Epithelial cell of proximal tubule (primary cell): ENCODE measurements at places on chromosomes 2 and 18.

GRCh38 chr2:20691076-20691734 is 24.3 kb downstream of the GDF7 start:
- DNase-seq: no peak

- no peak for DNase-seq
Observed at GRCh38 chr2:194332799-194333490, 1324.1 kb upstream of the SLC39A10 start.

GRCh38 chr2:124254621-124255020 is 229.5 kb downstream of the CNTNAP5 start:
- no peak for DNase-seq

DNA sequence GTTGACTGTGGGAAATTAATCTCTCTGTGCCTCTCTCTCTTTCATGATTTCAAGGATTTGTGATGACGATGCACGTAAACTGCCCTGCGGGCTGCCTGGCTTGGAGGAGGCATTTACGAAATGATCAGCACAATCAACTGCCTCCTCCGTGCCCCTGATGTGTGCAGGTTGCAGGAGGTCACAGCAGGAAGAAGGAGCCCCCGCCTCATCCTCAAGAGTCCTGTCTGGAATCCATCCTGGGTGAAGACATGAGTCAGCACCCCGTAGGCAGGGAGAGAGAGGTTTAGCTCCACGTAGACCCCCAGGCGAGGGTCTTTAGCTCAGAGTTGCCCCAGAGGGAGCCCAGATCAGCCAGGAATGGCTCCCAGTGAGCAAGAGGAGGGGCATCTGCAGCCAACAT is 17.1 kb upstream of the TEX51 start:
- no peak for DNase-seq

DNA sequence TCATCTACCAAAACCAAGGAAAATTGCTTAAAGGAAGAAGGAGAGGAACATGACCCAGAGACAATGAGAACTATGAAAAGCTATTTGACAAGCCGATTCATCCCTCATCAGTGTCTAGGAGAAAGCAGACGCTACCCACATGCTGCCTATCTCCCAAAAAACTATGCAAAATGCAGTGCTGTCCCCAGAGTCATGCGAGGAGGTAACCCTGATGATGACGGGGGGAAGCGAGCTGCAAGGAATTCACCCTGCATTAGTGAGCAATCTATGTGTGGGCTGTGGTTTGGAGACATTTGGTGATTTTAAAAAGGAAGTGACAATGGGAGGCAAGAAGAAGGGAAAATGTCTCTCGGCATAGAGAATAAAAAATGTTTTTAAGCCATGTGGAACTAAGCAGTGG is 472.7 kb downstream of the CMPK2 start:
- DNase-seq: no peak

DNA sequence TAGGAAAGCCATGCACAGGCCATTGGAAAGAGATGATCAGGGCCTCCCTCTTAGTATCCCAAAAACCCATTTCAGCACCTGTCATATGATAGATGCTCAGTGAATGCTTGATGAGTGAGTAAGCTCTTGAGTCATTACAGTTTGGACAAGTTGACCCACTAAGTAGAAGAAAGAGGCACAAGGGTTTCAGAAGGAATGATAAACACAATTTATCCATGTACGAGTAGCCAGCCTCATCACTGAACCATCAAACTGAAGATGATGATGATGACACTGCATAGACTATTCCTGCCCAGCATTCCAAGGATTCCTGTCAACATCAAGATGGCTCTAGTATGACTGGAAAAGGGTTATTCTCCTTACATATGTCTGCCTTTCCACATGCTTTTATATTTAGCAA is 596.0 kb downstream of the BCL11A start:
- DNase-seq: no peak

GRCh38 chr2:24022975-24023575 is 13.2 kb downstream of the MFSD2B start:
- no peak for DNase-seq

DNA sequence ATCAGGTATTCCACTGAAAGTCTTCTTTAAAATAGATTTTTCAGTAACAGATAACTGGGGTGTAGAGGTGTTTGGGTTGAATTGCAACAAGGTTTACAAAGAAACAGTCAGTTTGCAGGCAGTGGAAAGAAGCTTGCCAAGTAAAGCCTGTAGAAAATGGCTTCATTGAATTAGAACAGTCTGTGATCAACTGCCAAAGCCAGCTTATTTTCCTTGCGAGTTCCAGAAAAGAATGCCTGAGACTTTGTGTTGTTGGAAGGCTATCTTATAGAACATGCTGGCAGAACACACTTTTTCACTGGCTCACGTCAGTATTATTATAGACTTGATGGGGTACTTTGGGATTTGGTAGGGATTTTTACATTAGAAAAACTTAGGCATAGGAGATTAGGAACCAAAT is 601.0 kb downstream of the XIRP2 start:
- DNase-seq: no peak

- no peak for DNase-seq
Observed at GRCh38 chr2:108634576-108635160, 84.6 kb upstream of the RANBP2 start.

DNA sequence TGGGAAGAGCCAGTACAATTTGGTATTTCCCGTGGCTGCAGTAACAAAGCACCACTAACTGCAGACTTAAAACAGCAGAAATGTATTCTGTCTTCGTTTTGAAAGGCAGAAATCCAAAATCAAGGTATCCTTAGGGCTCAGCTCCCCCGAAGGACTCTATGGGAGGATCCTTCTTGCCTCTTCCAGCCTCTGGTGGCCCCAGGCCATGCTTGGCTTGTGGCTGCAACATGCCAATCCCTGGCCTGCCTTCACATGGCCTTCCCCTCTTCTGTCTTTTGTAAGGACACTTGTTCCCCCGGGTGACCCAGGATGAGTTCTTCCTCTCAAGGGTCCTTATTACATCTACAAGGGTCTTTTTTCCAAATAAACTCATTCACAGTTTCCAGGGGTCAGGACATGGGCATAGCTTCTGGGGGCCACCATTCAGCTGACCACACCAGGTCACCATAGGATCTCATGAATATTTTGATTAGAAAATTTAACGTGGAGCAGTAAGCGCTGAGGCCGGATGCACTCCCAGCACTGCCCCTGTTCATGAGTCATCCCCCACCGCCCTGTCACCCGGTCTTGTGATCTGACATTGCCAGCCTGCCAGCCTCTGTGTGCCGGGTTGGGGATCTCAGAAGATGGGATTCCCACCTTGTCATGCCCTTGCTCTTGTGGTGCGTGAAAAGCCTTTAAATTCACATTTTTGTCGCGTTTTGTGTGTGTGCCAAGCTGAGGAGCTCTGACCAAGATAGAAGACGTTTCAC is 61.2 kb upstream of the B3GNT7 start:
- no peak for DNase-seq

GRCh38 chr18:9910661-9911060 is 3.2 kb upstream of the VAPA start:
- DNase-seq: no peak

- no peak for DNase-seq
Observed at GRCh38 chr2:214497489-214497888, 86.6 kb downstream of the VWC2L start.

DNA sequence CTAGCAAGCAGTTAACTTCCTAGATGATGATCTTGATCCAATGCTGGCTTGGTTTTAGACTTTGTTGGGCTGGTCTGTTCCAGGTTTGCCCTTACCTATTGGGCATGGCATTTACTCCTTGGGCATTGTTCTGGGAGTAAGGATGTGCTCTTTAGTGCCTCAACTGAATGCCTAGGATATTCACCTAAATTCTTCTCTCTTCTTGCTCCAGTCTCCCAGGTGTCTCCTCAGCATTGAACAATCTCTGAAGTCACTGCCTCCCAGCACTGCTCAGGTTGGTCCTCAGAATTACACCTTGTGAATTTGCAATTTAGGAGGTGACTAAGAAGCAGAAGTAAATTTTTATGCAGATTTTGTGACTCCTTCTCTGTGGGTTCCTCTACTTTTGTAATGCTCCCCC is 307.7 kb upstream of the COL3A1 start:
- no peak for DNase-seq

- no peak for DNase-seq
Observed at GRCh38 chr2:112001942-112002341, 53.1 kb upstream of the TMEM87B start.

- DNase-seq: no peak
Observed at GRCh38 chr18:1528964-1529509, 624.4 kb downstream of the ADCYAP1 start.

GRCh38 chr2:118837621-118838020 is 9.8 kb downstream of the EN1 start:
- no peak for DNase-seq
